ENCODE measurements at places on chromosomes 3 and 15.

DNA sequence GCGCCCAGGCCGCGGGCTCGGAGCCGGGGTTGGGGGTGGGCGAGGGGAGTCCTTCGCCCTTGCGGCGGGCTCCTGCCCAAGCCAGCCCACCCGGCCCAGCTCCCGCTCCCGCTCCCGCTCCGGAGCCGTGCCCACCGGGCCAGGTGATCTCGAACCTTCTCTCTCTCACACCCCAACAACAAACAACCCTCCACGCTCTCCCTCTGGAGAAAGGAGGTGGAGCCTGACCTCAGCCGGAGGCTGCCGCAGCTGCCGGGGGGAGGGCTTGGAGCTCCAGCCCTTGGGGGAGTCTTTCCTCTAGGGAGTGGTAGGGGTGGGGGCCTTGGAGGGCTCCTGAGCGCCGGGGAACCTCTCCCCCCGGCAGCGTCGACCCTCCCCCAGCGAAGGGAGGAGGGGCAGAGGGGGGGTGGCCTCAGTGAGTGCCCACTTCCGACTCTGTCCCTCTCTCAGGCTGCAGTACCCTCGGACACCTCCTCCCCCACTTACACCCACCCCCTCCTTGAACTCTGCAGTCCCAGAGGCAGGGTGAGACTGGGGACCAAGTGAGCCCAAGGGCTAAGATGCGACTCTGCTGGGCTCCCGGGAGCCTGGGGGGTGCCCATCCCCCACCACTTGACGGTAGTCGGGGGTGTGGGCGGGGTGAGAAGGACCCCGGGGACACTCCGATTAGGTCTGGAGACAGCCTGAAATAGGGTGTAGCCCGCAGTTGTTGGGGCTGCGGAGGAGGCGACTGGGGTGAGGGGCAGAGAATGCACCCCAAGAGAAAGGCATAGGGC is 4.4 kb upstream of the BAHD1 start:
- DNase-seq: no peak

- DNase-seq: no peak
Observed at GRCh38 chr3:52095990-52096775, 39.8 kb upstream of the DUSP7 start.

GRCh38 chr3:177488740-177489139 is 291.5 kb upstream of the TBL1XR1 start:
- DNase-seq: no peak

DNA sequence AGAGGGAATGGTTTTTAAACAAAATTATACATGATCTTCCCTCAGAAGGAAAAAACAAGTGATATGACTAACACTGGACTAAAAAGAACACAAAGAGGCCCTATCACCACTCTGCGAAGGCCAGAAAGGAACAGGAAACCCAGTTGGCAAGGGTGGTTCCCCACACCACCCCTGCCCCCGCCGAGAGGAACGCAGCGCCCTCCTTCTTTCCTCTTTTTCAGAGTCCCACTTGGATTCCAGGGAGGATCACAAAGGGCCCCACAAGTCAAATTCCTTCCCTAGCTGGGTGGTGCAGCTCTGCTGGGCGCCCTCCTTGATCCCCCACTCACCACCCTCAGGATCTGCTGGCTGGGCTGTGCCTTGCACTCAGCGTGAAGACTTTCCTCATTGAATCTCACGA is 29.8 kb downstream of the PLA1A start:
- no peak for DNase-seq

DNA sequence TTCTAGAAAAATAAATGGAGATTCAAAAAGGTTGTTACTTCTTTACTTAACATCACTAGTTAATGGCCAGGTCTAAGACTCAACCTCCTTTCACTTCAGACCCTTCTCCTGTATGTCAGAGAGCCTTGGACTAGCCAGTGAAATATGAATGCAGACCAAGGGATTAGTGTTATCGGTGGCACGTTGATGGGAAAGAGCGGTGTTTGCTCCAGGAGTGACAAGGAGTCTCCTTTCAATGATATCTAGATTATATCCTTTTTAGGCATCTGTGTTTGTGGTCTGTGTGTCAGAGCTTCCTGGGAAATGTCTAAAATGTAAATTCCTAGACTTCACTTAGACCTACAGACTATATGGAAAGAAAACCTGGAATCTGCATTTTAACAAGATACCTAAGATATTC is 658.0 kb upstream of the KCNMB2 start:
- no peak for DNase-seq

GRCh38 chr3:69691860-69692259 is 47.4 kb upstream of the MITF start:
- DNase-seq: no peak

GRCh38 chr15:29081781-29082180 is 187.8 kb downstream of the NSMCE3 start:
- DNase-seq: no peak

GRCh38 chr15:67828278-67828968 is 3.1 kb downstream of the SKOR1 start:
- no peak for DNase-seq

DNA sequence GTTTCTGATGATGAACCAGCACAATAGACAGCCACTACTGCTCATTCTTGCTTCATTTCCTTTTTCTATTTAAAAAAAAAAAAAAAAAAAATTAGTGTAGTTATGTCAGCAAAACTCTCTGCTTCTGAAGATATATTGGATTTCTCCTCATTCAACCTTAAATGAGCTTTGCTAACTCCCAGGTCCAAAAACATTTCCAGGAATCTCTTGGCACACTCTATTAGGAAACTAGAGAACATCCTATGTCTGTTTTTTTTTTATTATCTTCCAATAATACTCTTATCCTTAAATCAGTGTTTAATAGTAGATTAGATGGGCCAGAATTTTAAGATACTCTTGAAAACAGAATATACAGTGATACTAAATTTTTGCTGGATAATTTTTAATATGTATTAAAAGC is 398.0 kb downstream of the NAALADL2 start:
- no peak for DNase-seq

- no peak for DNase-seq
Observed at GRCh38 chr15:58437531-58438105, 5.8 kb downstream of the LIPC start.
